Urinary bladder (tissue), 4 donors: ENCODE measurements at places on chromosomes 1 and 21. TPM values are rescaled to one million over a fixed set of nuclear protein-coding genes. Genes with fewer than 3 reads are reported as not detected.

Gene MIXL1
- total RNA-seq: not detected

DNA sequence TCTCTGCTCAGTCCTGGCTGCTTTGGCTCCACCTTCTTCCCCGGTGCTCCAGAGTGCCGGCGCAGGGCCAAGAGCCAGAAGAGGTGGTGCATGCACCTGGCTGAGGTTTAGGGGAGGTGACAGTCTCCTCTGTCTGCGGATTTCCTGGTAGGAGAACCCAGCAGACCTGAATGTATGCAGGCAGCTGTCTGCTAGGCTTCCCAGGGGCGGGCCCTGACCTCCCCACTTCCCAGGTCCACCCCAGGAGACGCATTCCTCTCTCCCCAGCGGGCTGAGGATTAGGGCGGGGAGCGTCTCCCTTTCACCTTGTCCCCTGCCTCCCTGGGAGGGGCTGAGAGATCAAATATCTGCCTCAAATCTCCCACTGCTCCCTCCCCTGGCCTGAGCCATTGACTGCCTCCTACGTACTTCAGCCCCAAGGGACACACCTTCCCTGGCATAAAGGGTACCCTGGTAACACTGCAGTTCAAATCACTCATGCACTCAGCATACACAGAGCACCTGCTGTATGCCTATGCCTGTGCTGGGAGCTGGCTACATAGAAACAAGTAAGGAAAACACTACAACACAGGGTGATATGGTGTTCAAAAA, 27.5 kb downstream of the DMBX1 start:
- DNase-seq: no peak

DNA sequence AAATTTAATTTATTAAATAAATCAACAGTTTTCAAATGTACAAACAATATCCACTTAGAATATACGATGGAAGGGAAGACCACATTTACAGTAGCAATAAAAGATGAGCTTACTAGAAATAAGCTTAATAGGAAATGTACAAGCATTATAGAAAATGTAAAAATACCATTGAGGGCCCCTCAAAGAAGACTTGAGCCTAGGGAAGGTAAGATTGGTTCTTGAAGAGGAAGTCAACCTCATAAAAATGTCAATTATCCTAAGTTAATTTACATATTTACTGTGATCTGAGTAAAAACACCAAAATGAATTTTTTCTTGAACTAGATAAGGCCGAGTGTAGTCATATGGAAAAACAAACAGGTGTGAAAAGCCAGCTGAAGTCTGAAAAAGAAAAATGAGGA, 39.7 kb upstream of the TRIM67 start:
- no peak for DNase-seq

DNA sequence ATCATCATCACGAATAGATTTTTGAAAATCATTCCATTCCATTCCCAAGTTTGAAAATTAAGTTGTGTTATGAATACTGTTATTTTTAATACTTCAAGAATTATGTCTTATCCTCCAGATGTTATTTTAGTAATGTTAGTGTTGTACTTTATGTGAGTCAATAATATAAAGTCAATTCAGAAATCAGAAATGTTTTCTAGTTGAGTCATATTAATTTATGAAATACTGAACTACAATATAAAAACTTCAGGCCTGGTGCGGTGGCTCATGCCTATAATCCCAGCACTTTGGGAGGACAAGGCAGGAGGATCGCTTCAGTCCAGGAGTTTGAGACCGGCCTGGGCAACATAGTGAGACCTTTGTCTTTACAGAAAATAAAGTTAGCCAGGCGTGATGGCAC, 38.4 kb upstream of the GPR25 start:
- no peak for DNase-seq

- DNase-seq: no peak
Observed at GRCh38 chr1:228139406-228139930, 611 bp upstream of the GUK1 start.

GRCh38 chr1:222546091-222546490, 1.8 kb downstream of the HHIPL2 start:
- no peak for DNase-seq

- DNase-seq: no peak
Observed at GRCh38 chr21:41951876-41952567, 1.8 kb downstream of the C2CD2 start.

DNA sequence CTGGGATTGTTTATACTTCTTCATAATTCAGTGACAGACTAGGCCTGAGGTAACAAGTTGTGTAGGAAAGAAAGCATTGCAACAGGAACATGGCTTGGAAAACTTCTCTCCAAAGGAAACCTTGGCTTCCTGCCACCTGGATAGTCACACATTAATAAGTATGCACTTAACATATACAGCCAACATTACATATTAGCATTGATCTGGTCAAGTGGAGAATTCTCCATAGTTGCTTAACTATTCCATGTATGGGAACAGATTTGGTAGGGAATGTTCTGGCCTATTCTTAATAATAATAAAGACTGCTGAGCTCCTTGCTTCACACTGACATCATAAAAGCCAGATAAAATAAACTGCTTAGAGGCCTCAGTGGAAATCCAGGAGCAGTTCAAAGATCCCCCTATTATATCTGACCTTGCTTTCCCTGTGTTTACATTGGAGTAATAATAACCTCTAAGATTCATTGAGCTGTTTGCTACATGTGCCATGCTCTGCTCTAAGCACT, 27.2 kb upstream of the NFIA start:
- no peak for DNase-seq

DNA sequence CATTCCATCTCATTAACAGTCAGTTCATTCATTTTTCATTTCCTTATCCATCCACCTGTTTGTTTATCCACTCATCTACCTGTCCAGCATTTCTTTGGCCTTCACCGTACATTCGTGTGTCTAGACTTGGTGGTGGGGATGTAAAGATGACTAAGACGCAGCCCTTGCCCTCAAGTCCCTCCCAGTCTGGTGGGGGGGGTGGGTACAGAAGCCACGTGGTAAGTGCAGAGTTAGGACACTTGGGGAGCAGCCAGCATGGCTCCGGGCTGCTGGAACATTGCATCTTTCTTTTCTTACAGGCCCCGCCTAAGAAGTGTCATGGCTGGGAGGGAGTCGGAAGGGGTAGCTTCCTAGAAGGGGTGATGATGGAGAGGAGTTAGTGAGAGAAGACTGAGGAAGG, 17.2 kb downstream of the KIF26B start:
- DNase-seq: no peak
